Stimulated activated CD8-positive, alpha-beta memory T cell treated with anti-CD3 and anti-CD28 coated beads, Interleukin-4, amount 100 ng/mL, for 1 hour (primary cell): ENCODE measurements at places on chromosomes 5 and 9.

- no peak for DNase-seq
Measured at GRCh38 chr5:73728493-73729273, 102.7 kb downstream of the ARHGEF28 start.

GRCh38 chr9:72119853-72120252, 29.4 kb upstream of the GDA start:
- DNase-seq = no peak

GRCh38 chr9:4489919-4490704, at the start of gene SLC1A1:
Gene SLC1A1 (plus strand): TSS chr9:4490468. CDS start chr9:4490680, 212 bp downstream.
- DNase-seq = no peak

GRCh38 chr9:91451431-91452270, 28.0 kb upstream of the NFIL3 start:
- no peak for DNase-seq

DNA sequence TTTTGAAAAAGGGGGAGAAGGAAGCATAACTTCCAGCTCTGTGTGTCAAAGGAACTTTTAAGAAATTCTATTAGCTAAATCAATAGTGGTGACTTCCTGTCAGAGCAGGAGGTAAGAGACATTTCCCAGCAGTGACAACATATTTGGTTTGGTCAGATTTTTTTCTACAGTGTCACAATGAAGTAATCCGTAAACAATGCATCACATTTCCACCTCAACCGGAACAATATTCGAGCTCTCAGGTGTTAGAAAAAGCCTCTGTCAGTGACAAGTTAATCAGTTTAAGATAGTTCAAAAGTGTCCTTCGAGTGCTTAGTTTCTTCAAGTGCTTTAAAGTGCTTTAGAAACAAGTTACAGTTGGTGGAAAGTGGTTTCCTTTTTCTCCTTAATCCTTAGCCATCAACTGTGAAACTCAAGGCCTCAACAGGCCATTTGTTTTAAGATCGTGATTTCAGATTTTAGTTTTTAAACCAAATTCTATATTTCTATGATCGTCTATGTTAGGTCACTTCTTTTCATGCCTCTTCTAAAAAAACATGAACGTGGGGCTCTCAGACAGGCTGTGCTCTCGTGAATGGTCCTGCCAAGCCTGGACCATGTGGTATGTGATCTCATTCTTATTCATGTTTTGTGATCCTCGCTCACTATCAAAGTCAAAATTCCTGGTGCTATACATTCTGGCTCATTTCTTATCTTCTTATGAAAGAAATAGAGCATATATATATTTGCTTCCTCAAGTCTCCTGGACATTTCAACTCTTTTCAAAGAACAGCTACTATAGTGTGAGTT, 181.9 kb upstream of the HMHB1 start:
- no peak for DNase-seq

GRCh38 chr9:6076851-6077250, 61.4 kb upstream of the RANBP6 start:
- no peak for DNase-seq

GRCh38 chr9:69193685-69194032, 19.6 kb downstream of the TJP2 start:
- DNase-seq = no peak

GRCh38 chr5:82828211-82828610, 249.0 kb downstream of the TMEM167A start:
- DNase-seq = no peak

GRCh38 chr9:134502809-134503211, 138.8 kb upstream of the COL5A1 start:
- no peak for DNase-seq

DNA sequence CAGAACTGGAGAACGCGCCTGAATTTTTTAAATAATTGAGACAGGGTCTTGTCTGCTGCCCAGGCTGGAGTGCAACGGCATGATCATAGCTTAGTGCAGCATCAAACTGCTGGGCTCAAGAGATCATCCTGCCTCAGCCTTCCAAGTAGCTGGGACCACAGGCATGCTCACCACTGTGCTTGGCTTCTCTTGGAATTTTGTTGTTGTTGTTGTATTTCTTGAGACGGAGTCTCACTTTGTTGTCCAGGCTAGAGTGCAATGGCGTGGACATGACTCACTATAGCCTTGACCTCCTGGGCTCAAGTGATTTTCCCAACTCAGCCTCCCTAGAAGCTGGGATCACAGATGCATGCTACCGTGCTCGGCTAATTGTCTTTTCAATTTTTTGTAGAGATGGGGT, 58.4 kb upstream of the DAB2IP start:
- no peak for DNase-seq

- DNase-seq = no peak
Measured at GRCh38 chr9:128947277-128947526, 201 bp downstream of the DOLK start.

DNA sequence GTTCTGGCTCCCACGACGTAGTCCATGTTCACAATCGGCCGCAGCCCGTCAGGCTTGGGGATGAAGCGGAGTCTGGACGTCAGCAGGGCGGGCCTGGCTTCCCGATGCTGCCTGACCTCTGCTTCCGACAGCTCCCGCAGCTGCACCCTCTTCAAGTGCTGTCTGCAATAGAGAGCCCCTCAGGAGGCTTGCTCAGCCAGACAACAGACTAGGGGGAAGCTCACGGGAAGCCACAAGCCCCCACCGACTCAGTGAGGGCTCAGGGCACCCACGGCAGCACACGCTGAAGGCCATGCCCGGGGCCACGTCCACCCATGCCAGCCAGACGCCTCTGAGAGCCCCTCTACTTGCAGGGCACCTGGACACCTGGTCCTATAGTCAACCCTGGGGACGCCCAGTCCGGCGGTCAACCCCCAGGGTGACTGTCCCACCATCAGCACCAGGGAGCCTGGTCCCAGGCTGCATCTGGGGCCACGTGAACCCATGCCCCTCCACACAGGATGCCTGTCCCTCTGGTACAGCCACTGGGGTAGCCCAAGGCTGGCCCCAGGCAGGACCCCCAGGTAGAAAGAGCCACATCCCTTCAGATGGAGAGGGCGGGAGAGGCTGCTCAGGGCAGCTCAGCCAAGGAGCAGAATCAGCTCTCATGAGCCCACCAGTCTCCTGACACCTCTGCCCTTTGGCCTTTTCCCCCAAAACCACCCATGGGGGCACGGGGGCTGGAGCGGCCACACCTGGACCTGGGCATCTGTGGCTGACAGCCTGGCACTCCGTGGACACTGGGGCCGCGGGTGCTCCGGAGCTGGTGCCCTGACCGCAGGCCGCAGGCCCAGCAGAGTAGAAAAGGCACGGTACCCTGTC, 14.5 kb downstream of the TERT start:
- DNase-seq = no peak

GRCh38 chr5:135966165-135966564, 11.4 kb upstream of the LECT2 start:
- DNase-seq = no peak

GRCh38 chr5:608429-609370, 3.4 kb upstream of the CEP72 start:
- no peak for DNase-seq

- no peak for DNase-seq
Measured at GRCh38 chr5:168135897-168136296, 155.5 kb upstream of the WWC1 start.

DNA sequence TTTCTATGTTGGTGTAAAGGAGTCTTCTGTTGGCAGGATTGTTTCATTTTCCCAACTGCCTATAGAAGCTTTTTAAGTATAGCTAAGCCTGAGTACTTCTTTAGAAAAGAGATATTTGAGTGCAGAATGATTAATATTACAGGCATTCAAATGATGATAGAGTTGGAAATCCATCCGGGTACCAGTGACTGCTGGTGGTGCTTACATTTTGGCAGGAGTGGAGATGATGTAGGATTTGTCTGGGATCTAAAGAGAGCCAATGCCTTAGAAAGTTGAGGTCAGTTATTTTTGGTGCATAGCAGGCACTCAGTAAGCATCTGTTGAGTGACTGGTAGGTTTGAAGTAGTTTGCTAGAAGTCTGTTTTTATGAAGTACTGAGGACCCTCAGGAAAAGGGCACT, 433.5 kb downstream of the DMAC1 start:
- DNase-seq = no peak

DNA sequence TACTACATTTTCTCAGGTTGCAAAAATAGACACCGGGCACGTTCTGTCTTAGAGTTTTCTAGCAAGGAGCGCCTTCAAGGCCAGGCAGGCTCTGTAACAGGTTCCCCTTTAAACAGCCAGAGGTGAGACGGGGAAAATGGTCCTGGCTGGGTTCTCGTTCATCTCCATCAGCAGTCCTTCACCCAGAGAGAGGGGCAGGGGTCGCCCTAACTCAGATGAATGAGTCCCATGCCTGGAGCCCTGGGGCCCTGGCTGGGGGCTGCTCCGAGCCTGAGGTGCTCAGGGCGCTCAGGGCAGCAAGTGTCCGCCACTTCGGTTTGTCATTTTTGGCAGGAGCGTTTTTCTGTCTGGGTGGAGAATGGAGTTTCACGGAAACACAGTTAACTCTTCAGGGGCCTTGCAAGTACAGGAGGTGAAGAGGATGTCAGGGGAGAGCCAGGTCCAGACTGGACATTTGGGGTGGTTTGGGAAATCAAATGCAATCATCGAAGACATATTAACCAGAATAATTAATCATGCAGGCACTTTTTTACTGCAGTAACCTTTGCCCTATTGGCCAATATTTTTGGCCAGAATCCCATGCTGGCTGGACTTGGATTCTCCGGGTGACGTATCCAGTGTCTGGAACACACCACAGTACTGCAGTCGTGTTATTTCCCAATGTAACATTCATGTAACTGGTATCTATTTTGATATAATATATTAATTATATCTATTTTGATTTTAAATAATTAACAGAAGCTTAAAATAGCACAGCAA, 2.9 kb downstream of the NTNG2 start:
- no peak for DNase-seq

- DNase-seq = no peak
Measured at GRCh38 chr9:122291458-122291857, 26.8 kb downstream of the MRRF start.

DNA sequence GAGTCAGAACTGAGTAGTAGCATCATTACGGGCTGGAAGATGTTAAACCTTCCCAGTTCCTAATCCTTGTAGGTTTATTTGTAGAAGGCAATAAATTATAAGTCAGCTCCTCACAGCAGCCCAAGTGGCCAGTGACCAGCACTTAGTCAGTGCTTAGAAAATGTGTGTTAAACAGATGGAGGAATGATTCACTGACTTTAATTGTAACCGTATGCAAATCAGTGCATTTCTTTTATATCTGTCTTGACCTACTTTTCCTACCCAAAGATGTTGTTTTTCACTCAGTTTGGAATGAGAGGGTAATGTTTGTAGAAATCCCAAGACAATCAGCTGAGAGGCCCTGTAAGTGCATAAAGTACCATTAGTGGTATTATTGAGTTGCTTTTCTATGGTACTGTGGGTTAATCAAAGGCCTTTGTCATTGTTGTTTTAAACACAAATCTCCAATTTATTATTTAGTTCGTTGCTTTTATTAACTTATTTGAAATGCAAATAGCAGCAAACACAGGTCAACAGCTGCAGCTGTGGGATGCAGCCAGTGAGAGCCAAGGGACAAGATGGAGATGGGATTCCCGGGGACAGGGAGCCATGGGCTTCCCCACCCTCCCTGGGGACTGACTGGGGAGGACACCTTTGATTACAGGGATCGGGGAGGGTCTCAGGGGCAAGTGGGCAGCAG, 49.8 kb downstream of the MAP1B start:
- no peak for DNase-seq

DNA sequence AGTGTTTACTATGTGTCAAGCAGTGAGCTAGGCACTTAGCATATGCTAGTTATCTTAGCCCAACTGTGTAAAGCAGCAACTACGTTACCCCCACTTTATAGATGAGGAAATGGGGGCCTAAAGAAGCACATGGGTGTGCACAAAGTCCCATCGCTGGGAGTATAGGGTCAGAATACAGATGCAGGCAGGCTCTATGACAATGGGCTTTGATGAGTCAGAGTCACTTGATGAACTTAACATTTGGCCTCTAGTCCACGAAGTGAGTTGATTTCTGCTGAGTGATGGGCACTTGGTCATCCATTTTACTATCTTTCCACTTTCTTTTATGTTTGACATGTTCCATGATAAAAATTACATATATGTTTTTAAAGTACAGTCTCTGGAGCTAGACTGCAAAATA, 204.3 kb downstream of the TRIM32 start:
- DNase-seq = no peak

- DNase-seq = no peak
Measured at GRCh38 chr5:147267082-147267832, 32.4 kb downstream of the STK32A start.

- DNase-seq = no peak
Measured at GRCh38 chr5:154708207-154708606, 47.0 kb upstream of the LARP1 start.

DNA sequence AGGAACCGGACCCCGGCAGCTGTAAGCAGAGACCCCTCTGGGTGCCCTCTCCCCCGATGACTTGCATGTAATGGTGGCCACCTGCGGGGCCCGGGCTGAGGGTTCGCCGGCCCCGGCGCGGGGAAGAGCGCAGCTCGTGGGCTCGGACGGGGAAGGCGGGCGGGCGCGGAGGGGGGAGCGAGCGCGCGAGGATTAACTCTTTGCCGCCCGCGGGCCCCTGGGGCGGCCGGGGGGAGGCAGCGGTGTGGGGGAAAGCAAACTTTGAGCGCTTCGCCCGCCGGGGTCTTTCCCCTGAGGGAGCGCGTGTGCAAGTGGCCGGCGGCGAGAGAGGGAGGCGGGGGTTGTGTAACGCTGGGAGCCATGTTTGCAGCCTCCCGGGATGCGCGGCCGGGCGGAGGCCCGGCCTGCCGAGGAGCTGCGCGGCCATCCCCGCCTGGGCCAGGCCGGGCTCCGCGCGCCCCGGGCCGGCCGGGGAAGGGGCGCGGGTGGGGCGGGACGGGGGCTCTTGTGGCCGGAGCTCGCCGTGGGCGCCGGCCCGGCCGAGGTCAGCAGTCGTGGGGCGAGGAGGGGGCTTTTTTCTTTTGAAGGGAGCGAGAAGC, 547 bp downstream of the ANP32B start:
- DNase-seq = peak; percentile 32

DNA sequence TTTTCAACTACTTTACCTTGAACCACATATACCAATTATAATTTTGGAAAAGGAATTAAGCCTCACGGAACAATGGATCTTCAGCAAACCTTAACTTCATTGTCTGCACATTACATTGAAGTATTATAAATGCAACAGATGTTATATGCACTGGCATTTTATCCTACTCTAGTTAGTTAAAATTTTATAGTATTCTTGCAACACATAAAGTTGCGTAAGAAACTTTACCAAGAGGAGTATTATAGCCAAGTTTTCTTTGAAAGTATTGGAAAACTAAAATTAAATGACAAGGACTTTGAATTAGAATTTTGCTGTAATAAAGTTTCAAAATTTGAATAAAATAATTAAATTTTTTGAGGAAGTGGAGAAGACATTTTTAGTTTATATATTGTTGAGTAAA, 63.4 kb upstream of the SREK1 start:
- DNase-seq = no peak

- no peak for DNase-seq
Measured at GRCh38 chr5:142215915-142216681, 107.5 kb downstream of the NDFIP1 start.

DNA sequence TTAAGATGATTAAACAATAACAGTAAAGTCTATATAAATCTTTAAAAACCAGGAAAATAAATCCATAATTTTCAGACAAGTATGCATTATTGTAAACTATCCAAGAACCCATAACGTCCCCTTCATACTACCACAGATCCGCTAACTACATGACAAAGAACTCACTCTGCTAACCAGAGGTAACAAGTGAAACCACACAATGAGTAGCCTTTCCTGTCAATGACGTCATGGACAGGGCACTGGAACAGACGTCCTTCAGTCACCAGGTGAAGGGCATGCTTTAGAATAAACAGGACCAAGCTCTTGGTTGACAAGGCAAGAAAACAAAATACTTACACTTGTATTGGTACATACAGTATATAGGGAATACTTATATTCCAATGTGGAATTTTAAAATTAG, 45.2 kb downstream of the RNF130 start:
- no peak for DNase-seq
